Mesenteric fat pad (tissue), 1 donor: ENCODE measurements at places on chromosomes 5 and 9. TPM values are rescaled to one million over a fixed set of nuclear protein-coding genes. Genes with fewer than 3 reads are reported as not detected.

Gene ZNF354B
- total RNA-seq = 19.3 TPM

DNA sequence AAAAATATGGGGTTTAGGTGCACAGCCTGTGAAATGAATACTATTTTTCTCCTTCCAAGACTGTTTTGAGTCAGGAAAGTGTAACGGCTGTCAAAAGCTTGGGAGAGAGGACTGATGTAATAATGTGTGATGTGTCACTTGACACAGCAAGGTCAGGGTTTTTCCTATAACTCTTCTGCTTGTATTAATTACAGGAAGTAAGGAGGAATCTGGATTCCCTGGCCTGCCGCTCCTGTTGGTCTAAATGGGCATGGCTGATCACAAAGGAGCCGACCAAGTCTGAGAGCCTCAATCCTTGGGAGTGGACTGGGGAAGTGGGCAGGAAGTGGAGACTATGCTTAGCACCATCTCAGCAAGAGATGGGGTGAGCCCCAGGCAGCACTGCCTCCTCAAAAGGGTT, 16.7 kb upstream of the SLC28A3 start:
- DNase-seq = no peak

- no peak for DNase-seq
These were observed 195.5 kb downstream of the SNCAIP start for GRCh38 chr5:122507581-122507980.

DNA sequence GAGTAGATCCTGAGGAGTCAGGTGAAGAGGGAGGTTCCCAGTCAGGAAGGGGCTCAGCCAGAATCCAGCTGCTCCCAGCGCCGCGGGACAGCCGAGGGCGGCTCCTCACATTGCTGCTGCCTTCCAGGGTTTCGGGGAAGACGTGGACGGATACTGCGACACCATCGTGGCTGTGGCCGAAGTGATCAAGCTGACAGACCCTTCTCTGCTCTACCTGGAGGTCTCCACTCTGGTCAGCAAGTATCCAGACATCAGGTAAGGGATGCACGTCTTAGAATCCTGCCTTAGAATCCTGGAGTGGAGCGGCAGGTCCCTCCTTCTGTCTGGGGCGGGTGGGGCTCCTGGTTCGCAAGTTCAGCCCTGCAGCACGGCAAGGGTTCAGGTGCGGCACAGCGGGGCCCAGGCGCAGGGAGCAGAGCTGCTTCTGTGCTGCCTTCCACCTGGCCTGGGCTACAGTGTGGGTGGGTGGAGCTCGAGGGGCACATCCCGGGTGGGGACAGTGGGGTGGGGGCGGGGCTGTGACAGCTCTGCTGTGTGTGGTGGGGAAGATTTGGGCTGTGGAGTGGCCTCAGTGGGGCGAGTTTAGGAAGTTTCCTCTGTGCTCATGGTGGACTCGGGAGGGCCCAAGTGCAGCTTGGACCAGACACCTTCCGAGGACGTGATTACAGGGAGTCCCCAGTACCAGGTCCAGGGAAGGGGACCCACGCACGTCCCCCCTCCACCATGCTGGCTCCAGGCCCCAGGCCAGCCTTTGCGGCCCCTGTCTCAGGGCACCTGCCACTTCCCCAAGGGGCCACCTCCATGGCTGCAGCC, 22.8 kb downstream of the EXOC3 start:
- DNase-seq = peak; percentile 79

GRCh38 chr9:13395156-13395555, 115.7 kb upstream of the MPDZ start:
- DNase-seq = no peak

- no peak for DNase-seq
These were observed 30.1 kb upstream of the ZNF782 start for GRCh38 chr9:96884443-96884842.

DNA sequence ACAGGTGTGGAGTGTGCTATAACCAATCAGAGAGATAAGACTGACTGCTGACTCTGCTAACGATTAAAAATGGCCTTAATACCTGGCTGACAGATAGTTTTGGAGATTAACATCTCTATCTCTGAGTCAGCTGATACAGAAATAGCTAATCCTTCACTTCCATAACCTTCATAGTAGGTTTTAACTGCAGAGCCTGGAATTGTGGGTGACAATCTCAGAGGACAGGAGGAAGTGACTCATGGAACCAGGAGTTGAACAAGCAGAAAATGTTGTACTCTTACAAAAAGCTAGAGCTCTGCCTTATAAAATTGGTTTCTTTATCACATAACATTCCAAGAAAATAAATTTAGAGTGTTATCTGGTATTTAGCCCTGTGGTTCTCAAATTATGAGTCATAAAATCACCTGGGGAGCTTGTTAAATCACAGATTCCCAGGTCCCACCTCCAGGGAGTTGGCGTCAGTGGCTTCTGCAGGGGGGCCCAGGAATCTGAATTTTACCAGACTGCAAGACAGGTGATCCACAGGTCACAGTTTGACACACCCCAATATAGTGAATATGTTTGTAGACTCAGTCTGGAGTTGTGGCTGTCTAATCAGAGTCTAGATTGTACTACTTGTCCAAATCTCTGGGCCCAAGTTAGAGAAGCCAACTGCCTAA, 44.4 kb upstream of the AFAP1L1 start:
- DNase-seq = no peak

- DNase-seq = no peak
These were observed 17.2 kb upstream of the ADAMTSL1 start for GRCh38 chr9:18456624-18457237.

DNA sequence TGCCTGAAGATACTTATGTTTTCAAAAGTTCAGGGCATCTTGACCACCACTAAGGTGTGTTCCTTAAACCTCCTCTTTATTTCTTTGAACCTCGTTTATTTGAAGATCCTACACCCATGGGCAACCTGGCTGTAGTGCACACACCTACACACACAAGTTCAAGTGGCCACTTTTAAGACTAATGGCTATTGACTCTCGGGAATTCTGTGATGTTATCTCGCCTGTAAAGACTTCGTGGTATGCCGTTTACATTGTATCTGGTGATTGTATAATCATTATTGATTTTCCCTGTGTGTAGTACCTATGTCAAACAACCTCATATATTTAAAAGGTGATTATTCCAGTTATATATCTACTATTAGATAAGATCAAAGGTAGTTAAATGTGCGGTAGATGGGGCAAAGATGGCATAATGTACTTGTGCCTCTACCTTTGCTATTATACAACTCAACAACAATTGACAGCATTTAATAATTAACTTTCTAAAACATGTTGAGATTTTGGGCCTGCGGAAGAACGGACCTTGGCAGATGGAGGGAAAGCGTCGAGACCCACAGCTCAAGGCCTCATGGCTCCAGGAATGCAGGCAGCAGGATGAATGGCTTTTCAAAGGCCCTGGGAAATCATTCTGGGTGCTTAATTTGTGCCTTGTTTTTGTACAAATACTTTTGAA, 51.4 kb upstream of the IRX2 start:
- no peak for DNase-seq

DNA sequence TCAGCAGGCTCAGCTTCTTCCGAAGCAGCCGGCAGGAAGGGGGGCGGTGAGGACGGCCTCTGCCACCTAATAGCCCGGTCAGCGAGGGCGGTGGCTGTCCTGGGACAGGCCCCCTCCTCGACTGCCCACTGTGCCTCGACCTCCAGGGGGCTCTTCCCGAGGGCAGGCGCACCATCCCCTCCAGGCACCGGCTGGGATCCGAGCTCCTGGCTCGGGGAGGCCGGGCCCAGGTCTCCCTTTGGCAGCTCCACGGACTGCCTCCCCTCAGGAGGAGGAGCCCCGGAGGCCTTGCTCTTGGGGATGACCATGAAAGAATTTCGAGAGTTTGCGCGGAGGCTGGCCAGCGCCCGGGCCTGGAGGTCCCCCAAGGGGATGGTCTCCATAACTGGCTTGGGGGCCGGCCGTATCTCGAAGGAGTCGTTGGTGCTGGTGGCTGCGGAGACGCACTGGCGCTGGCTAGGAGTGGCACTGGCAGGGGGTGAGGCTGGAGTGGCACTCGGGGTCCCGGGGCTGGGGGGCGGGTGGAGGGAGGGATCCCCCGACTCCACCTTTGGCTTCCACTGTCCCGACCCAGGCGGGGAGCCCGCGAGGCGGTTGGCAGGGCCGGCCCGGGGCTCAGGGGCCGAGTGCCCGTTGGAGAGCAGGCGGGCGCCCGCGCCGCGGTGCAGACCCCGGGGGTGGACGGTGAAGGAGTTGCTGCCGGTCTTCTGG, 975 bp downstream of the TPRN start:
- no peak for DNase-seq

- no peak for DNase-seq
These were observed 26.1 kb upstream of the CPLX2 start for GRCh38 chr5:175845229-175845628.

Gene CA9
- total RNA-seq = not detected

Gene ANKRD31
- total RNA-seq = 0.13 TPM

GRCh38 chr9:98046180-98046543, 10.4 kb upstream of the NANS start:
- no peak for DNase-seq

DNA sequence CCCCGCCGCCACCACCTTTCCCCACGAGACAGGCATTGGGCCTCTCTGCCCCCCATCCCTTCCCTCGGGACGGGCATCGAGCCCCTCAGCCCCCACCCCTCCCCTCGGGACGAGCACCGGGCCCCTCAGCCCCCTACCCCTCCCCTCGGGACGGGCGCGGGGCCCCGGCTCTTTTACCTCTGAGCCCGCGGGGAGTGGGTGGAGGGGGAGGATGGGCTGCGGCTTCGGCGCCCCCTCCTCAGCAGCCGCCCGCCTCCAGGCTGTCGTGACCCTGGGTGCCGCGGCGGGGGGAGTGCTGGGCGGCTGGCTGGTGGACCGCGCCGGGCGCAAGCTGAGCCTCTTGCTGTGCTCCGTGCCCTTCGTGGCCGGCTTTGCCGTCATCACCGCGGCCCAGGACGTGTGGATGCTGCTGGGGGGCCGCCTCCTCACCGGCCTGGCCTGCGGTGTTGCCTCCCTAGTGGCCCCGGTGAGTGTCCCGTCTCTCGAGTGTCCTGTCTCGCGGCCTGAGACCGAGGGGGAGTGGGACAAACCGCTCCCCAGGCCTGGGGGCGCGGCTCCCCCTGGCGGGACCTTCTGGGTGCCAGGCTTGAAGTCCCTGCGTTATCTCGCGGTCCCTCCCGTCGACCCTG, 791 bp downstream of the SLC2A8 start:
- no peak for DNase-seq

DNA sequence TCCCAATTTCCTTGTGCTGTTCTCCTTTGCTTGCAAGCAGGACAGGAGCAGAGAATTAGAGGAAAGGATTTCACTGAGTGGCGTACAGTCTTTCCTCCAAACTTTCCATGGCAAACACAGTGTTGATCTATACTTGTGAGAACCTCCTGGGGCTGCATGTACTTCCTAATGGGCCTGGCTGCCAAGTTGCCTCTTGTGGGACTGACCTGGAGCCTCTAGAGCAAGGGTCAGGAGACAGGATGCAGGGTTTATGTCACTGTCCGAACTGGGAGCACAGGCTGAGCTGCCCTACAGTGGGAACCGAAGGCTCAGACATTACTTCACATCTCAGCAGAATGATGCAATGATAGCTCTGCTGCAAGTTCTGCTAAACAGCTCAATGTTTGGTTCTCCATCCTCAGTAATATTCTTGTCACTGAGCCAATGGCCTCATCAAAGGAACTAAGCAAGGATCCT, 102.3 kb downstream of the ENC1 start:
- DNase-seq = no peak

DNA sequence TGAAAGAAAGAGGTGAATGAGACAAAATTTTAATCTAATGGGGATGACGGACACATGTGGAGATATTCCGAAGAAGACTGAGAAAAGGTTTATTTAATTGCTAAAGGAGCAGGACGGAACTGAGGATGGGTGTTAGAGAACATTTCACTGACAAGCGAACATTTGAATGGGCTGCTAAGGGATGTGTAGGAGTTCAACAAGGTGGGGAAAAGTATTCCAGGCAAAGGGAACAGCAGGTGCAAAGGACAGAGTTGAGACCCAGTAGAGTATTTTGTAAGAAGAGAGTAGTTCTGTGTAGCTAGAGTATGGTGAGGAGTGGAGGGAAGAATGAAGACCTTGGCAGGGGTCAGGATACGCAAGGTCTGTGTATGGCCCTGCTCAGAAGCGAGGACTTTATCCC, 47.4 kb upstream of the FRRS1L start:
- DNase-seq = no peak

DNA sequence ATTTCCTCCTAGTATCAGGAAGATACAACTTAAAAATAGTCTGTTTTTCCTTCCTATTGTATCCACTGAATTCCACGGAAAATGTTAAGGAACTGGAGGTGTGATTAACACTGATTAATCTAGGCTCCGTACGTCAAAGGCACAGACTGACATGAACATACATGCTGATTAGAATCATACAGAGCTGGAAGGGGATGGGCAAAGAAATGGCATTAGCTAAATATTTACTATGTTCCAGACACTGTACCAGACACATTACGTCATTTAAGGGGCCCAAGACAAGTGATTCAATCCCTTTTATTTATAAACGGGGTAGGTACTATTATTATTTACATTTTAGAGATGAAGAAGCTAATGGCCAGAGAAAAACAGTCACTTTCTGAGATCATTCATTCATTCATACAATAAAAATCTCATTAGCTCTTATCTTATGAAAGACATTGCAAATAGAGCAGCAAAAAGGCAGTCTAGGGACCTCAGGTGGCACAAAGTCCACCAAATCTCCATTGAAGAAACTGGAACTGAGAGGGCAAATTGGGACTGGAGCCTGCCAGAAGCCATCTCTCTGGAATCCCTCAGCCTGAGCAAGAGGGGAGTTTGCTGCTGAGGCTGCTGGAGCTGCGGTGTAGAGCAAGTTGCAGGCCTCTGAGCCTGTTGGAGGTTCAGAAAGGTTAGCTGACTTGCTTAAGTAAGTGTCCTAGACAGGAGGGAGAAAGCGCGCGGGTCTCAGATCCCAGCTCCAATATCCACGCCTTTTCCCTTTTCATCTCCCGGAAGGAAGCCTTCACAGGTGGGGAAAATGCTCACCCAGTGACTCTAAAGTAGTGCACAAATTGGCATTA, 1.6 kb upstream of the TGFBR1 start:
- DNase-seq = no peak

Gene IFNB1
- not detected for total RNA-seq

GRCh38 chr5:115544043-115544435, 536 bp downstream of the FEM1C start:
- DNase-seq = no peak

Gene CACNA1B
- total RNA-seq = not detected

DNA sequence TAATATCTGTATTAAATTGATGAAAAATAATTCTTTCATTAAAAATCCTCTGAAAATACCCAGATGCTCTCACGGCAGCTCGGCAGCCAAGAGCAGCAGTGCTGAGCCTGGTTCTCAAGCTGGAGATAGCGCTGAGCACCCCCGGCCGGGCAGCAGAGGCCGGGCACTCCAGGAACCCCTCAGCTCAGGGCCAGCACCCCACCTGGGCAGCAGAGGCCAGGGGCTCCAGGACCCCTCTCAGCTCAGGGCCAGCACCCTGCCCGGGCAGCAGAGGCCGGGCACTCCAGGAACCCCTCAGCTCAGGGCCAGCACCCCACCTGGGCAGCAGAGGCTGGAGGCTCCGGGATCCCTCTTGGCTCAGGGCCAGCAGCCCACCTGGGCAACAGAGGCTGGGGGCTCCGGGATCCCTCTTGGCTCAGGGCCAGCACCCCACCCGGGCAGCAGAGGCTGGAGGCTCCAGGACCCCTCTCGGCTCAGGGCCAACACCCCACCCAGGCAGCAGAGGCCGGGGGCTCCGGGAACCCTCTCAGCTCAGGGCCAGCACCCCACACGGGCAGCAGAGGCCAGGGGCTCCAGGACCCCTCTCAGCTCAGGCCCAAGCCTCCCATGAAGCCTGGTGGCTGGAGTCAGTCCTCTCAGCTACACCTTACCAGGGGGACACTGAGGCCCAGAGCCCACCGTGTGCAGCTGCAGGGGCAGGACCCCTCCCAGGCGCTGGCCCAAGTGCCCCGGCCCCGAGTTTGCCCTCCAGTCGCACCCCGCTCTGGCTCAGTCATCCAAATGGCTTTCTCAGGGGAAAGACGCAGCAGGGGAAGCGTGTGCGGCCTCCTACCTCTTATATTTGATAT, 21.7 kb downstream of the CLPTM1L start:
- DNase-seq = peak; percentile 83

Gene ODF2
- 18.6 TPM for total RNA-seq
